Epithelial cell of proximal tubule (primary cell): ENCODE measurements at places on chromosomes 11 and 22.
A peak's percentile ranks its signal among the peaks of the same experiment; 100 is the strongest.

GRCh38 chr11:90805172-90805571 is 582.3 kb upstream of the CHORDC1 start:
- no peak for DNase-seq

DNA sequence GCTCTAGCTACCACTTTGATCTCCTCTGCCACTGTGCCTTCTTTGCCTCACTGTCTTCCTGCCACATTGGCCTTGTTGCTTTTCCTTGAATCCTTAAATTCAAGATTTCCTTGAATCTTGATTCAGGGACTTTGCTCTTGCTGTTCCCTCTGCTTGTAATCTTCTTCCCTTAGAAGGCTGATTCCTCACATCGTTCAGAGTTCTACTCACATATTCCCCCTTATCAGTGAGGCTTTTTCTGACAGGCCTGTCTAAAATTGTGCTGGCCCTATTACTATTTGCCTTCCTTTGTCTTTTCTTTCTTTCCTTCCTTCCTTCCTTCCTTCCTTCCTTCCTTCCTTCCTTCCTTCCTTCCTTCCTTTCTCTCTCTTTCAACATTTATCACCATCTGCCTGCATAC is 206.9 kb upstream of the CCDC90B start:
- no peak for DNase-seq

GRCh38 chr22:20383538-20383937 is 10.4 kb upstream of the ZNF74 start:
- no peak for DNase-seq

DNA sequence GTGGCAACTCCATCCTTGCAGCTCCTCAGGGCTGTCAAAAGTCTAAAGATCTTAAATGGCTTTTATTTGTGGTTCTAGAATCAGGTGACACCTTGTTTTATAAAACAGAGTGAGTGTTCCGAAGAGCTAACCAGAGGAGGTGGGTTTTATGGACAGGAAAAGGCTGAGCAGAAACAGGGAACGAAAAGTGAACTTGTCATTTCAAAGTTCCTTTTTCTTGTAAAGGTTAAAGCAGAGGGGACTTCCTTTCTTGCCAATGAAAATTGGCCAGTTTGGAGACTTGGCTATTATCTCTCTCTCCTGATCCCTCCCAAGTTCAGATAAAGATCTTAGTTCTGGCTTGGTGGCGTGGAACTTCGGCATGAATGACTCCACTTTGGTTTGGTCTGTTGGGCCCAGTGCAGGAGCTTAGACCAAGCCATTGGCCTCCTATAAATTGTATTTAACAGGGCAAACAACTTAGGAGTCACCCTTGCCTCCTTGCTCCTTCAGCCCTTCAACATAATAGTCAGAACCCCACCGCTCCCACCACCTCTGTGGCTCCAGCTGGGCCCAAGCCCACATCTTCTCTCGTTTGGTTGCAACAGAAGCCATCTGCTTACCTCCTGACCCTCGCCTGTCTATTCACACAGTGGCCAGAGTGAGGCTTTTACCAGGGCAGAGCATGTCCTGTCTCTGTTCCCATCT is 102.4 kb upstream of the THY1 start:
- DNase-seq = no peak

GRCh38 chr11:127135256-127135655 is 134.7 kb upstream of the KIRREL3 start:
- DNase-seq = no peak

DNA sequence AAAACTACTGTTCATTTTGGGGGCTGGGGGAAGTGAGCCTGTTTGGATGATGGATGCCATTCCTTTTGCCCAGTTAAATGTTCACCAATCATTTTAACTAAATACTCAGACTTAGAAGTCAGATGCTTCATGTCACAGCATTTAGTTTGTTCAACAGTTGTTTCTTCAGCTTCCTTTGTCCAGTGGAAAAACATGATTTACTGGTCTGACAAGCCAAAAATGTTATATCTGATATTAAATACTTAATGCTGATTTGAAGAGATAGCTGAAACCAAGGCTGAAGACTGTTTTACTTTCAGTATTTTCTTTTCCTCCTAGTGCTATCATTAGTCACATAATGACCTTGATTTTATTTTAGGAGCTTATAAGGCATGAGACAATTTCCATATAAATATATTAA is 87.1 kb upstream of the BIRC3 start:
- no peak for DNase-seq

DNA sequence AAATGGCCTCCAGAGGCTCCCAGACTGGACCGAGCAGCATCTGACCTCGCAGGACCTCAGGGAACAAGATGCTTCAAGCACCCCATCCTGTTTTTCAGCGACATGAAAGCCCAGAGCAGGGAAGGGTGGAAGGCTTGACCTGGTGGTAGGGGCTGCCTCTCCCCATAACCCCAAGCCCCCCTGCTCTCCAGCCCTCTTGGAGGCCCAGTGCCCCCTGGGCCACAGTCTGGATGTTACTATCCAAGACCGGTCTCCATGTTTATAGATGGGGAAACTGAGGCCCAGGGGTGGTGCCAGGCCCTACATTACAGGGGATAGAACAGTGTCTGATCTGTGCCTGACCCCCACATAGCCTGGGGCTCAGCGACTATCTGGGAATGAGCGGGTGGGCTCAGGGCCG is 7.0 kb downstream of the FGF3 start:
- DNase-seq = no peak

GRCh38 chr11:70506658-70506970 is 108.3 kb downstream of the CTTN start:
- no peak for DNase-seq

DNA sequence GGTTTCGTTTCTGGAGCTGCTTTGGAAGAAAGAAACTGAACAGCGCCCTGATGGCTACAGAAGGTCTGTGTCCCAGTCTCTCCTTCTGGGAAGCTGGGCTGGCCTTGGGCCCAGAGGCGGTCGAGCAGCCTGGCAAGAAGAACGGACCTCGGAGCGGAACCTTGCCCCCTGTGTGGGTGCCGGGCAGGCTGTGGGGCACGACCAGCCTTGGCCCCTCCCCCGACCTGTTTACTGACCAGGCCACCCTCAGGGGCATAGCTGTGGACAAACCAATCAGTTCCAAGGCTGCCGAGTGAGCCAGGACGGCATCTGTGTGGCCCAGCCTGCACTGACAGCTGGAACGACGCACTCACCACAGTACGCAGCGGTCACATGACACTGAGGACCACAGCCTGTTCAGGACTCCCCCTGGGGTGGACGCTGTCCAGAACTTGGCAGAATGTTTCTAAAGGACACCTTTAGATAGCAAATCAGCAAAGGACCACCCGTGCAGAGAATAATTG is 7.2 kb downstream of the PIM3 start:
- no peak for DNase-seq

GRCh38 chr22:25829808-25830777 is 88.1 kb downstream of the MYO18B start:
- DNase-seq = no peak

GRCh38 chr11:76672431-76673175 is 2.1 kb upstream of the LRRC32 start:
- no peak for DNase-seq

DNA sequence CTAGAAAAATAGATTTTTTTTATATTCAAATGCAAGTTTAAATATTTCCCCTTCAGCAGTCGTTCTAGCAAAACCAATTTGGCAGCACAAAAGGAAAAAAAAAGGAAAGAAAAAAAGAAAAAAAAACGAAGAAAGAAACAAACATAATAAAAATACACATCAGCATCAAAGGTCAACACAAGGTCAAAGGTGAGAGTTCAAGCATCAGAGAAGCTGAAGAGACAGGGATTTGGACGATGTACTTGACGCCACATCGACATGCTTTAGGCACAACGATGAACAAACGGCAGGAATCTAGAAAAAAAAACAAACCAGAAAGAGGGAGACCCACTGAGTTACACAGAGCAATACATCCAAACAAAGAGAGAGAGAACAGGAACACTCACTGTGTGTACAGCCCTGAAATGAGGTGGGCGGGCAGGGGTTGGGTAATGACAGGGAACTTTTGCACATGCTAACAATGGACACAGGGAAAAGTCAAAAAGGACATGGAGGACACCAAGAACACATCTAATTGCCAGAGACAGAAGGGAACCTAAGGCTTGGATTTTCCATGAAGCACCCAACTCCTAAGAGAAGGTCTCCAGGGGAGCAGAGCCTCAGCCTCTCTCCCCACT is 19.8 kb upstream of the RAPSN start:
- no peak for DNase-seq

- no peak for DNase-seq
Observed at GRCh38 chr11:10038521-10039302, 255.3 kb downstream of the SBF2 start.

DNA sequence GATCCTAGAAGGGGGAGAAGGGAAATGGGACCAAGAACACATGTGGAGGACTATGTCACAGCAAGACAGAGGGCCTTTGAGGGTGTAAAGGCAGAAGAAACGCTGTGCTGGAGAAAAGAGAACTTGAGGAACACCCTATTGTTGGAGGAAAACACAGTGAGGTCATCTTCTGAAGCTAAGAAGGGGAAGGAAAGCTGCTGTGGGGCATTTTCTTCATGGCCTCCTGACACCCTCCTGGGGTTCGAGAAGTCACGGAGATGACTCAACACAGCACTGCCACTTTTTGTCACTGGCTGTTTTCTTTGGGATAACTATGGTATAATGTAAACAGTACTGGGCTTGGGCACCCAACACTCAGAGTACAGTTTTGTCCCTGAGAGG is 492.6 kb upstream of the CADM1 start:
- no peak for DNase-seq

DNA sequence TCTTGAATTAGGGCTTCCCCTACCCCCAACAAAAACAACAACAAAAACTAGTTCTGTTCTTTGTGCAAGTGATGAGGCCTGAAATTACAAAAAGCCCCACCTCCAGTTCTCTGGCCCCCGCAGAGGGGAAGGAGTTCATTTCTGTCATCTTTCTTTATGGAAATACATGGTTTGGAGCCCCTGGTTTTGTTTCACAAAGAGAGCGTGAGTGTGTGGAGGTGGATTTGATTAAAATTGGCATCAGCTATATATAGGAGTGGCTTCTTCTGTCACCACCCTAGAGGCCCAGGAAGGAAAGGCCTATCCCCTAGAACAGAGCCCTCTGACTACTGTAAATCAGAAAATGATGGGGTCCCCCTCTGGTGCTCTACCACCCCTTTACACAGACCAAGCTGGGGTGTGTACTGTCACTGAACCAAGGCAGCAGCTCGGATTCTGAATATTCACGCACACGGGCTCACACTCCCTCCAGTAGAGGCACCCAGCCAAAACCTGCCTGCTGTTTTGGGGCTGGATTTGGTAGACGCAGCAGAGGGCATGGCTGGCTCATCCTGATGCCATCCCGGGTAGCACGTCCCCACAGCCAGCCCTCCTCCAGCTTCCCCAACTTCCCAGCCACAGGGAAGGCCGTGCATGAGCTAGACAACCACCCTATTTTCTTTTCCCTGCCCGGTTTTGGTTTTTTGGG is 19.4 kb downstream of the RCOR2 start:
- no peak for DNase-seq

DNA sequence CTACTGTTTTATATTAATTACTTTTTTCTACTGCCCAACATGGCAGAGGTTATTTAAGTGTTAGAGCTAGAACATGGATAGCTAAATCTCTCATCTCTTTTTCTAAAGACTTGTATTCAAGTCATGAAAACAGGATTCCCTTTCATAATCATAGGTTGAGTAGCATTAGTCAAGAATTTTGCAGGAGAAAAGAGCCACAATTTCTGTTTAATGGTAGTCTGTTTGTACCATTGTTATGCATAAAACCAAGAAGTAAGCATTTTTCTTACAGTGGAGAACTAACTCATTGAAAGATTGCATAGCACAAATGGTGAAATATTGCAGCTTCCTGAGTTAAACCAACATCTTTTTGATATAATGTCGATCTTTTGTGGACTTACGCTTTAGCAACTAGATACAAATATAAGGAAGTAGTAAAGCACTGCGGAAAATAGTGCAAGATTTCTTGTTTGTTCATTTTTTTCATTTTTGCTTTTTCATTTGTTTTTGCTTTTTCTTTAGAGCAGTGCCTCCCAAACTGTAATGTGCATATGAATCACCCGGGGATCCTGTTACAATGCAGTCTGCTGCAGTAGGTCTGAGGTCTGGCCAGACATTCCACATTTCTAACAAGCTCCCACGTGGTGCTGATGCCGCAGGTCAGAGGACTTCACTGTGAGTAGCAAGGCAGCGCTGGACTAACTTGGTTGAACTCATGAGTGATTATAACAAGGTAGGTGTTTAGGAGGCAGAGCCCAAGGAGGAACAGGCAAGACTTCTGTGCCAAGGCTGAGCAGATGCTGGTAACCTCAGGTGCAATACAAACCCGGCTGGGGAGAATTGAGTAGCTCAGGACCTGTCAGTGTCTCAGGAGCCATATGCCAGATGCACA is 4.6 kb downstream of the ETS1 start:
- DNase-seq = peak; percentile 67

- DNase-seq = no peak
Observed at GRCh38 chr11:30159546-30159945, 71.3 kb upstream of the FSHB start.

- no peak for DNase-seq
Observed at GRCh38 chr11:12019866-12020416, 11.5 kb upstream of the DKK3 start.

GRCh38 chr11:68889948-68890446 is 13.6 kb downstream of the MRPL21 start:
- DNase-seq = no peak

DNA sequence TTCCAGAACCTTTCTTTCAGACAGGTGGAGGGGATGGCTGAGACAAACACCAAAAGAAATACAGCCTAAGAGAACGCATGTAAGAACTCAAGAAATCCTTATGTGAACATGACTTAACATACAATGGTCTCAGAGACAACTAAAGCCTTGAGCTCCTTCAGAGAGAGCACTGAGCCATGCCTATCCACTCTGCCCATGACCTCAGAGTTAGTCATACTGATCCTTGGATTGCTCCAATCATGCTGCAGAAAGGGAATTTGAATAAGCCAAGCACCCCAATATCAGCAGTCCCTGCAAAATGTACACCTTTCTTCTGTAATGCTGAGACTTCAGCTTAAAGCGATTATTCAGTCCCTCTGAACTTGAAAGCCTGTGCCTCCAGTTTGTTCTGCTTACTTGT is 43.2 kb upstream of the CHKA start:
- peak; percentile 35 for DNase-seq
